Activated CD8-positive, alpha-beta memory T cell treated with anti-CD3 and anti-CD28 coated beads, Interleukin-2, amount 50 U/mL, for 4 hours (primary cell): ENCODE measurements at places on chromosomes 2 and 18.

GRCh38 chr2:198055716-198056115 is 251.3 kb downstream of the PLCL1 start:
- DNase-seq = no peak

GRCh38 chr2:119523952-119524694 is at the start of gene SCTR:
Gene SCTR (minus strand): TSS chr2:119524483. CDS start chr2:119524226, 257 bp downstream.
- no peak for DNase-seq

GRCh38 chr2:235286622-235287374 is 207.0 kb upstream of the AGAP1 start:
- DNase-seq = no peak

DNA sequence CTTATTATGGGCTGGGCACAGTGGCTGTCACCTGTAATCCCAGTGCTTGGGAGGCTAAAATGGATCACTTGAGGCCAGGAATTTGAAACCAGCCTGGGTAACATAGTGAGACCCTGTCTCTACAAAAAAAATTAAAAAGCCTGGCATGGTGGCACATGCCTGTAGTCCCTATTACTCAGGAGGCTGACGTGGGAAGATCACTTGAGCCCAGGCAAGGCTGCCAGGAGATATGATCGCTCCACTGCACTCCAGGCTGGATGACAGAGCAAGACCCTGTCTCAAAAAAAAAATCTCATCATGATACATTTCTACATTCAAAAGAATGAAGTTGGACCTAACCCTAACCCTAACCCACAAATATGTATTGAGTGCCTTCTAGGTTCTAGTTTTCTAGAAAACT is 20.2 kb upstream of the CYP27A1 start:
- no peak for DNase-seq

- no peak for DNase-seq
Measured at GRCh38 chr2:224427471-224427870, 25.6 kb upstream of the FAM124B start.

- no peak for DNase-seq
Measured at GRCh38 chr2:120984452-120985173, 248.9 kb downstream of the GLI2 start.
